ENCODE measurements at places on chromosomes 3 and 15.

DNA sequence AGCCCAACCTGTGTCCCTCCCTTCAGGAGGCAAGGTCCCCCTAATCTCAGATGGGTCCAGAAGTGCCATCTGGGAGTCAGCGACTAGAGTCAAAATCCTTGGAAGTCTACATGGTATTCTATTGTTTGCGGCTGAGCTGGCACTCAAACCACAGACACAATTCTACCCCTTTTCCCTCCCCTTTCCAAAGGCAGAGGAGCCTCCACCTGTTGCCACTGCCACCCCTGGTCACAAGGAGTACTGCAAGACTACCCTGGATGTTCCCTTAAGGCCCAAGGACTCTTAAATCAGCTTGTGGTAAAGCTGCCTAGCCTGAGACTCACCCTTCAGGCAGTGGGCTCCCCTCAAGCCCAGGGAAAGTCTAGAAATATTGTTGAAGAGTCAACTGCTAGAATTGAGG is 4.3 kb upstream of the OR5H6 start:
- peak; percentile 25 for DNase-seq

DNA sequence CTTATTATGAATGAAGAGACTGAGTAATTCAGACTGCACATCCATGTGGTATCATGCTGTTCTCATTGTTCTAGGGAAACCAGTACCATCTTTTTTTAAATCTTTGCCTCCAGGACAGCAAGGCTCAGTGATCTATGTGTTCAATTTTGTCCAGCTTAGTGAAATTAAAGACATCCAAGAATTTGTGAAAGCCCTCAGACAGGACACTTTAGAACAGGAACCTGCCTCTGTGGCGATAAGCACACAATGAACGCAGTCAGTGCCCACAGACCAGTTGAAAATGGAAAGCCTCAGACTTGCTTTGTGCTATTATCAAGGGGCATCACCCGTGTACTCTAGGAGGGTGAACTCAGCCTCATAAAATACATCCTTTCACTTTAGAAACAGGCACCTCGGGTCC is 20.1 kb downstream of the EID1 start:
- DNase-seq = no peak

GRCh38 chr3:140207541-140207940 is 272.6 kb downstream of the CLSTN2 start:
- DNase-seq = no peak

DNA sequence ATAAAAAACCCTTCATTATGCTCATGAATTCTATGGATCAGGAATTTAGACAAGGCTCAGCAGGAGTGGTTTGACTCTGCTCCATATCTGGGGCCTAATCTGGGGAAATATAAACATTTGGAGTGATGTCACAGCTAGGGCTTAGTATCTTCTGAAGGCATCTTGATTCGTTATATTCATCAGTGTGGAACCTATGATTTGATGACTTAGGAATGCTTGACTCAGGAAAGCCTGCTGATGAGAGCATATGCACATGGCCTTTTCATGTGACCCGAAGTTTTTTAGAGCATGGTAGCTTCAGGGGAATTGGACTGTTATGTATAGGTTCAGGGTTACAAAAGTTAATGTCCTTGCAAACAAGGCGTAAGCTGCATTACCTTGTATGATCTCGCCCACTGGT is 184.9 kb upstream of the LRRC3B start:
- no peak for DNase-seq

DNA sequence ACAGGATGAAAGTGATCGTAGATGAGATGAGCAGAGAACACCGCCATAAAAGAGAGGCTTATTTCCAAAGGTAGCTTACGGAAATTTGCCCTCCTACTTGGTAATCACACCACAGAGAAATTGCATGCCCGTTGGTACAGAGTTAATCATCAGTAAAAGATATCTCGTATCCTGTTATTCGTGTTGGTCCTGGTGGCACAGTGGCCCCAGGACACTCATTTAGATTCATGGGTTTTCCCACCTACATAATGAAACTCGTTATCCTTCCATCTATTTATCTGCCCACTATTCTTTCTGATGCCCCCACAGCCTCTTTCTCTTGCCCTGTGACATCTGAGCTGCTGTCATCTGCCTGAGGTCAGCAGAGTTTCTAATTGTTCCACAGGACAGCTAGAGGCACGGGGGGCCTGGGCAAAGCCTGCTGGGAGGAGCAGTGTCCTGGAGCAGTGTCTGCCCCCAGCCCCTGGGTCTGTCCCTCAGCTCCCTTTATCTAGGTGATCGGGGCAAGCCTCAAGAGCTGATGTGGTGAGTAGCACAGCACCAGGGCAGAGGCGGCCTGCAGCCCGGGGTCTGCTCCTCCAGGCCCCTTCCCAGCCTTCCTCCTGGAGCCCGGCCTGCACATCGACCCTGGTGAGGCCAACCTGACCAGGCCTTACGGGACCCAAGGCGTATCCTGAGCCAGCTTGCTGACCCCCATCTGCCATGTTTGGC is 42.2 kb downstream of the PXYLP1 start:
- DNase-seq = no peak

DNA sequence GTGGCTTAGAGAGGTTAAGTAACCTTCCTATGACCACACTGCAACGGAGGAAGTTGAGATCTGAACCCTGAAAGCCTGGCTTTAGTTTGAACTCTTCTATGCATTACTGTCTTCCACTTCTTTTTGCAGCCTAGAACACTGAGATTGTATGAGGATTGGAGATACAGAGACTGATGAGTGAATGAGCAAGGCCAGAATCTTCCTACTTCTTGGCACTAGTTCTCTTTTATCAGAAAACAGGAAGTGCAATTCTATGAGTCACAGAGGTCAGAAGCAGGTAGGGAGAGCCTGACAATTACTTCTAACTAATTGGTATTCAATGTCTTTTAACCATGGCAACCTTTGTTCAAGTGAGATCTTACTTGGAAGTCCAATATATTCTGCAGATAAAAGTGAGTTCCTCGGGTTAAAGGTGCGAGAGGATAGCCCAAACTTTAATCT is 219.0 kb downstream of the SHQ1 start:
- DNase-seq = peak; percentile 66

- DNase-seq = peak; percentile 40
Observed at GRCh38 chr3:105139881-105140560, 226.7 kb upstream of the ALCAM start.

GRCh38 chr3:117499189-117499870 is 789.8 kb downstream of the TUSC7 start:
- DNase-seq = no peak

DNA sequence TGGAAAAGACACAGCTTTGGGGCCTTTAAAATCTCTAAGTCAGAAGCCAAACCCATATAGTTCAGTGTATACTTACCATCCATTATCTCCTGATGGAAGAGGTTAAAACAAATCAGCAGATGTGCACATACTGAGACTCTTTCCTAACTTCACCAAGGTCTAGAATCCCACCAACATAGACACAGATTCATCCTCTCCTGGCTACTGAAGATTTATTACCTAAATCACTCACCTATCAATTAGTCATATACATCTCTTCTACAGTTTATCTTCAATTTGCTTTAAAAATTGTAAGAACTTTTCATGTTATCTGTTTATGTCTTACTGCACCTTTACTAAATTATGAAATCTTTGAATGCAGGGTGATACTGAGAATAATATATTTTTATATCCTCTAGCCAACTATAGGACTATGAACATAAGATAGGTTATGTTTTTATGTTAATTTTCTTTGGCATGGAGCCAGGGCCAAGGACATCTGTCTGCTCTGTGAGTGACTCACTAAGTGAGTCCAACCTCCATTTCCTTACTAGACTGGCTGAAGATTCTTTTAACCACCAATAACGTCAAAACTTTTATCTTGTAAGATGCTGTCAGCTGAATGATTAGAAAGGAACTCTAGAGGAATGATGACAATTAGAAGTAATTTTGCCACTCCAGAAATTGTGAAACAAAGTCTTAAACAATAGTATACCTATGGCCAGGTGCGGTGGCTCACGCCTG is 397.6 kb downstream of the FOXP1 start:
- no peak for DNase-seq

DNA sequence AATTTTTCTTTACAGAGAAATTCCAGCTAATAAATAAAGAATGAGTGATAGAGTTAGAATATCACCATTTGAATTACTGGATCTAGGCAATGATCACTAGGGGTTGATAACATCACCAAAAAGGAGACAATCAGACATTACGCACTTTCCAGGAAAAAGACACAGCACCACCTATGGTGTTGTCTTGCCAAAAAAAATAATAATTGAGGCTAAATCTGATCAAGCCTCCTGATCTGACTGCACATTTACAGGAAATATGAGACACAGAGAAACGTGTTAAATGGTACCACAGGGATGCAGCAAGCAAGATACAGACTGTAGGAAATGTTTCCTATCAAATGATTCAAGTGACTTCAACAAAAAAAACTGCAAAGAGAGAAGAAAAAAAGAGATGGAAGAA is 92.8 kb downstream of the EOMES start:
- DNase-seq = no peak

DNA sequence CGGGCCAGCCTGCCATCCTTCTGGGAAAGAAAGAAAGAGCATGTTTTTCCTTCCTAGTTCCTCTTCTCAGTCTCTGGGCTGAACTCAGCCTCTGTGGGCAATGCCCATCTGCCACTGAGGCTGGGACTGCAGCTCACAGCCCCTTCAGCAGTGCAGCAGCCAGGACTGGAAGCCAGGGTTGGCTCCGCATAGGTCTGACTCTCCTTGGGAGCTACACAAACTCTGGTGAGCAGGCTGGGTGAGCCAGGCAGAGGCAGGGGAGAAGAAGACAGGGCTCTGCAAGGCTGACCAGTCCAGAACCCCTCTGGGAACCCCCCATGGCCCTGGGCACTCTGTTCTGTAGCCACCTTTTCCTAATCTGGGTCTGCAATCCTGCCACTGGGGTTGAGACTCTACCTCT is 3.6 kb downstream of the DISP2 start:
- DNase-seq = no peak

DNA sequence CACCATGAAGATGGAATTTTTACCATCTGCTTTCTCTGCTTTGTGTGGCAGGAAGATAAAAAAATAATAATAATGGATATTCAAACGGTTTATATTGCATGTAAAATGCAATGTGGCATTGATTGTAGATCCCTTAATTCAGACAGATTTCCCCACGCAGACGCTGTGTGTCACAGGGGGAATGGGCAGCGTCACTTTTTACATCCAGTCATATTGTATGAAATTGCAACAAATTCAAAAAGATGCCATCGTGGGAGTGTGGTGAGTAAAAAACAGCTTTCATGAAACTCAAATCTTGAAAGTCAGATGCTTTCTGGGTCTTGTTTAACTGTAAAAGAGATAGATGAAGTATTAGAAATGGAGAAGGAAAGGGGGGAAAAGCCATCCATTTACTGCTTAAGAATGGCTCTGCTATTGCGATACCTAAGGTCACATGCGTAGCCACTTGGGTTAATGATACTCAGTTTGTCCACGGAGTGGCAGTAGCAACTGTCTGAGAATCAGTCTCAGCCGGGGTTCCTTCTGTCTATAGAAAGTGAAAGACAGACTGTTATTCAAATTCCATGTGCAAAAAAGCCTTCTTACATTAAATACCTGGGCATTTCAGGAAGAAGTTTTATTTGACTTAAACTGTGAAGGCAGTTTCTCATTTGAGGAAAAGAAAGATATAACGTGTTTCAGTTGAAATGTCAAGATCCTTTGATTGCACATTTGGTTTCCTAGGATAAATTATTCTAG is 28.5 kb downstream of the BTD start:
- peak; percentile 83 for DNase-seq

All from NB4 (cell line).